Ovary (tissue), 10 donors: ENCODE measurements at places on chromosomes 1 and 21.
A peak's percentile ranks its signal among the peaks of the same experiment; 100 is the strongest.

- no peak for DNase-seq
Measured at GRCh38 chr1:156586892-156587477, 4.6 kb upstream of the NAXE start.

GRCh38 chr21:26965907-26966581 lies 844 bp downstream of the ADAMTS5 start:
- DNase-seq, result peak; percentile 63

DNA sequence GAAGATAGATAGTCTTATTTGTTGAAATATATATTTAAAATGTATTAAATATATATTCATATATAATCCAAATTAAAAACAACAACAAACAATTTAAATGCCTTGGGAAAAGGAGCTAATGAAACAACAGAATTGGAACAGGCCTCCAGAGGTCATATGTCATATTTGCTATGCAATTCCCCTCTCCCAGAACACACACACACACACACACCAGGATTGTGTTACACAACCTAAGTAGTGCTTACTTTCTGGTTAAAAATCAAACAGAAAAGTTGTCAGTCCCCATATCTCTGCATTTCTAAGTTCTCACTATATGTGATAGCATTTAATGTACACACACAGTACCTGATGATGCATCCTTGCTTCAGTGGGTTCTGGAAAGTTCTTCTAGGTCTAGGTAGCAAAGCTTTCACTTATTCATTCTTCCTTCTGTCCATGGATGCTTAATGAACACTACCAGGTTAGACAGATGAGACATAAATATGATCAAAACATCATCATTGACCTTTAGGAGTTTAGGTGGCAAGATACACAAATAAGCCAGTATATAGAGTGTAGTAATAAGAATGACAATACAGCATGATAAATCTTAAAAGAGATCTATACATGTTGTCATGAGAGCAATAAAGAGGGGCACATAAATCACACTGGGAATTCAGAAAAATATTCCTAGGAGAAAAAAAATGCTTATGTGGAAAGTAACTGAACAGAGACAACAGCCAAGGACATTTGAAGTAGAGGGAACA lies 662.8 kb downstream of the PTPRC start:
- no peak for DNase-seq

GRCh38 chr1:227559926-227560325 lies 3.4 kb upstream of the ZNF678 start:
- DNase-seq, result no peak

DNA sequence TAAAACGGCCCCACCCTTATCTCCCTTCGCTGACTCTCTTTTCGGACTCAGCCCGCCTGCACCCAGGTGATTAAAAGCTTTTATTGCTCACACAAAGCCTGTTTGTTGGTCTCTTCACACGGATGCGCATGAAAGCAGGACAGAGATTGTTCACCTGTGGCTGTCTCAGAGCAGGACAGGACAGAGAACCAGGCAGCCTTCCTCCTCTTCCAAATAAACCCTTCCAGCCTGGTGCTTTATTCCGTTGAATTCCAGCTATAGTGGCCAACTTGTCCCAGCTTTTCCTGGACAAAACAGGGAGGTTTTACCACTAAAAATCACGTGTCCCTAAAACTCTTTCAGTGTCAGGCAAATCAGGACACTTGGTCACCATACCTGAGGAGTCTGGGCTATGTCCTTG lies 9.5 kb upstream of the DMRTB1 start:
- DNase-seq, result no peak

GRCh38 chr1:16048573-16049189 lies 5.1 kb downstream of the CLCNKB start:
- DNase-seq, result peak; percentile 84

DNA sequence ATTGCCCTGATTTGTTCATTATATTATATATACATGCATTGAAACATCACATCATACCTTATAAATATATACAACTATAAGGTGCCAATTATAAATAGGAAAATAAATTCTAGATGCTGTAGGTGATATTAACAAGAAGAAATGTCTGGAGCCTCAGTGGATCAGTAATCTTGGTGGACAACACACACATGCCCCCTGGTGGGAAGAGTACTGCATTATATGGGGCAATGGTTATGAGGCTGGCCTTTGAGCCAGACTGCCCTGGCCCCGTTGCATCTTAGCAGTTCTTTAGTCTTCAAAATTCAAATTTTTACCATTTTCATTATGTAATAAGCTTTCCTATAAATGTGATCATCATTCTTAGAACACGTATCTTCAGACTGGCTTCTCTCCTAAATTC lies 335.0 kb upstream of the GREM2 start:
- no peak for DNase-seq
